Stimulated activated naive B cell treated with anti-CD40 and anti-IgM and Interleukin-4, amounts not matched to agents 10 μg/mL and 1 μg/mL and 100 μg/mL, for 72 hours (primary cell): ENCODE measurements at places on chromosomes 1 and 21.
A peak's percentile ranks its signal among the peaks of the same experiment; 100 is the strongest.

GRCh38 chr1:184859381-184860105 is 104.9 kb upstream of the EDEM3 start:
- DNase-seq = no peak

DNA sequence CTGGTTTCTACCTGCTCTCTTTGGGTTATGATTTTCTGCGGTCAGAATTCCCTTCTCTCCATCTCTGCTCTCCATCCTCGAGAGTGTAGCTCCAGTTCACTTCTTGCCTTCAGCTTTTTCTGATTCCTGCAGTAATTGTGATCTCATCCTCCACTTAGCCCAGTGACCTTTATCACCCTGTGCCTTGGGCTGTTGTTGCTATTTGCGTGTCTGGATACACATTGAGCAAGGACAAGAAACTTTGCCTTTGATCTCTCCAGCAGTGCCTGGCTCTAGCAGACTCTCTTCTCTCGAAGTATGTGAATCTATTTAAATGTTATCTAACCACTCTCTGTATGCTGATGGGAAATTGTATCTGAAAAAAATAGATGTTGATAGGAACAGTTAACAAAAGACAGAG is 76.4 kb upstream of the MARK1 start:
- no peak for DNase-seq

DNA sequence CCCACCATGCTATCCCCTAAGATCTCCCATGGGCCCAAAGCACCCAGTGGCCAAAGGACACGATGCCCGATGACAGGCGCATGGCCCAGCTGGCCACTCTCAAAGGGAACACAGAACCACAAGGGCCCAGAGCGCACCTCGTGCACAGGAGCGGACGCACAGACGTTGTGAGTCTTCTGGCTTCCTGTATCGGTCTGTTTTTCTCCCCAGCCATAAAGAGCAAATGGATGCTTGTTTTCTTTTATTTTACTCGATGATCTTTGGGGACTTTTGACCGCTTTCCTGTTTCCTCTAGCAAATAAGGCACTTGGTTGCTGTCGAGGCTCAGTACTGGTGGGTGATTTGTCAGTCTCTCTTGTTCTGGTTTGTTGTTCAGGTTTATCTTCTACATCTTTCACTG is 16.2 kb downstream of the CCSAP start:
- DNase-seq = no peak

GRCh38 chr1:118254001-118254400 is 69.0 kb upstream of the SPAG17 start:
- DNase-seq = no peak

- DNase-seq = no peak
These were observed 33.9 kb upstream of the FAM78B start for GRCh38 chr1:166200743-166201142.

GRCh38 chr1:45687754-45688740 is at the start of gene TMEM69:
Gene TMEM69, plus strand, starts transcription at chr1:45688181. Its CDS starts 2,888 bp downstream, at chr1:45691069.
- peak; percentile 78 for DNase-seq

DNA sequence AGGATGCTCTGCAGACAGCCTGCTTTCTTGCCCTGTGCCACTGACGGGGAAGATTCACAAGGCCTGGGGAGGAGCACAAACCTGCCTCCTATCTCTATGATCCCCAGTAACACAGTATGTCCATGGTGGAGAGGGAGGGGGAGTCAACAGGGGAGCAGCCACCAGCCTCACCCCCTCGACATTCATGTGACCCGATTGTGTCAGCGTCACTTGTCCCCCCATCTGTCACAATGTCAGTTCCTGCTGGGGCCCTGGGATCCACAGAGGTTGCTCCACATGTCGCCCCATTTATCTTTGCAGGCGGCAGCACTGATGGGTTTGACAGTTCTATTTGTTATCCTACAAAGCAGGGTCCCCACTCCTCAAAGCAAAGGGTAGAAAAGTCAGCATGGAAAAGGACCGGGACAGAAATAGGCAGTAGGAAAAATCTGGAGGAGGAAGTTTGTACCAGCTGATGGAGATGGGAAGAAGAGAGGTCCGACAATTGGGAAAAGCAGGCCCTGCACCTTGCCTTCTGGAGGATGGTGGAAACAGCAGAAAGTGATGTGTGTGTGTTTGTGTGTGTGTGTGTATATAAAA is 130.9 kb downstream of the SEC16B start:
- no peak for DNase-seq

- no peak for DNase-seq
These were observed 65.6 kb downstream of the RGSL1 start for GRCh38 chr1:182515556-182515955.

- DNase-seq = no peak
These were observed 22.6 kb downstream of the PCNT start for GRCh38 chr21:46346296-46347202.

DNA sequence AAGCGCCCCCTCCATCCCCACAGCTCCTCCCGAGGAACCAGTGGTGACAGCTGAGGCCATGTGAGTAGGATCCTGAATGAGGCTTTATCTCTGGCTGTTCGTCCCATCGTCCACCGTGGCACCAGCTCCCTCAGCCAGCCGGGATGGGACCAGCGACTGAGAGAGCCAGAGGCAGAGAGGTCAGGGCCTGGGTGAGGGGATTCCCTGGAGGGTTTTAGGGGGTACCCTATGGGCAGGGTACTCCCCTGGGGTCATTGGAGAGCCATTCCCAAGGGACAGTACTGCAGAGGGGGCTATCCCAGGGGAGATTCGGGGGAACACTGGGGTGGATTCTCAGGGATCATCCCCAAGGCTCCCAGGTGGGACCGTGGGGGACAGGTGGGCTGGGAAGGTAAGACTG is 2.4 kb downstream of the TMEM125 start:
- no peak for DNase-seq

DNA sequence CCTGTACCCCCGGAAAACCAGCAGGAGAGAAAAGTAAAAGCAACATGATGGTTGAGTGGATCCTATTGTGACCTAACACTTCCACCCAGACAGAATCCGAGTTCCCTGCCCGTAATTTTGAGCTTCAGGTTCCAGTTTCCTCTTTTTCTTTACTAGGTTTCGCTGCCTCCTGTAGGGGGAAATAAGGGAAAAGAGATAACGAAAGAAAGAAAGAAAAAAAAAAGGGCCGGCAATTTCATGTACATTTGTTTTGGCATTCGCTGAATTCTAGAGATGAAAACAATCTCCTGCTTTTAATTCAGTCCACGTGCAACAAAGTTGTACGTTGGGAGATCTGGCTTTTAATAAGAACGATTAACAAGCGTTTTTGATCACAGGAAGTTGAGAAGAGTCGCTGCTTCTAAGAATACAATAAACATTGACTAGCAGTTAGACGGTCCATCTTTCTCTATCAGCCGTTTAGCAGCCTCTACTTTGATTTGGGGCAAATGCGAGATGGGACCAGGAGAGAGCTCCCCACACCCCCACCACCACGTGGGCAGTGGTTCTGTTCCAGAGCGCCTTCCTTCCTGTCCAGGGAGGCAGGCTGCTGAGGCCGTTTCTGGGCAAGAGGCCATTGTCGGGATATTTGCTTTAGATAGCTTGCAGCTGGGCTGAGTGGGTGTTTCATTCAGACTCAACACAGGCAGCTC is 155.9 kb upstream of the RUNX1 start:
- no peak for DNase-seq

- peak; percentile 64 for DNase-seq
These were observed 111.1 kb upstream of the ETV3 start for GRCh38 chr1:157249326-157249725.

DNA sequence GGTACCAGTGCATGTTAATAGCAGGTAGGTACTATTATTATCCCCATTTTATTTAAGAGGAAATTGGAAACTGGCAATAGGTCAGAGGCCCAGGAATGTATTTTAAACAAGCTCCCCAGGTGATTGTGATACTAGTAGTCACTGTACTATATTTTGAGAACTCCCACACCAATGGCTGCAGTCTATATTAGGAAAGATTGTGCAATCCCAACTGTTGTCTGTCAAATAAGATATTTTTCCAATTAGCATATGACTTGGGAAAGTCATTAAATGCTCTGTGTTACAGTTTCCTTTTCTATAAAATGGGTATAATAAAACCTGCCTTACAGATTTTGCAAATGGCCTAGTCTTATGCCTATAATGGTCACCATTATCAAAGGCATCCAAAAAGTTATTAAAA is 94.2 kb upstream of the DMRTA2 start:
- DNase-seq = no peak

GRCh38 chr1:245560316-245560859 is 405.6 kb downstream of the KIF26B start:
- no peak for DNase-seq

DNA sequence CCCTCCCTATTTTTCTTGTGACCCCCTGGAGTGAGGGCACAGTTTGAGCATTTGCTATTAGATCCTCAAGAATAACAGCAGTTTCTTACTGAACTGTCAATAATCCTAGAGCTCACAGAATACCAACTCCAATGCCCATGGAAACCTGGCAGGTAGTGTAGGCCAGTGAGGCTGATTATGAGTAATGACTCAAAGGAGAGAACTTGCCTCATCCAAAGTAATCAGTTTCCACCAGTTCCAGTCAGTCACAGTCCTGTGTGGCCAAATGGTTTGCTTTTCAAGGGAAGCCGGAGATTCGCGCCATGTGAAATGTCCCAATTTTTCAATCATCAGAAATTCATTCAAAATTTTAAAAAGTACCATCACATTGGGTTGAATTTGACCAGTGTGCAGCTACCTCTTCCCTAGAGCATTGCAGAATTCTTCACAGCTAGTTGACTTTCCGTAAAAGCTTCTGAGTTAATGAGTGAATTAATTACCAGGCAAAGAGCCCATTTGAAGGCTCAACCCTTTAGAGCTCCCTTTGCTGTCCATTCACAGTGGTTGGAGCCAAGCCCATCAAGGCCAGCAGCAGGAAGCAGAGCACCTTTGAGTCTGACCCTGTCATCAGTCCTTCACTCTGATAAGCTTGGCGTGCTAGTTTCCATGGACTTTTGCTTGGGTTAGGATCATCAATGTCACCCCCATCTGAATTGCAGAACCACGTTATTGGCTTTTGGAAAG is 170.3 kb downstream of the KAZN start:
- DNase-seq = no peak

DNA sequence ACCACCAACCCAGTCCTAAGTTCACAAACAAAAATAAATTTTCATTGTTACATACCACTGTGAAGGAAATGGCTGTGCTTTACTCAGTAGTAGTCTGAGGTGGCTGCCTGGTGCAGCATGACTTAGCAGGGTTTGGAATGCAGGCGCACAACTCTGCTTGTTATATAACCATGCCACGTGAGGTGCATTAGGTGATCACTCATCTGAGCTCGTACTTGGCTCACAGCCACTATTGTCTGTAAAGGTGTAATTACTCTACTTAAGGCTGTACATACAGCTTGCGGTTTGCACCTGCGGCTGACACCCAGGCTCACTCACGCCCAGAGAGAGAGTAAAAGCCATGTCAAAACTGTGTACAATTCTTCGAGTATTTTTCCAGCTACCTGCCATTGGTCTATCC is 599.4 kb downstream of the LTN1 start:
- no peak for DNase-seq

GRCh38 chr1:91997607-91998195 is 32.1 kb upstream of the EPHX4 start:
- no peak for DNase-seq

GRCh38 chr1:111754984-111755330 is 744 bp upstream of the DDX20 start:
- no peak for DNase-seq

DNA sequence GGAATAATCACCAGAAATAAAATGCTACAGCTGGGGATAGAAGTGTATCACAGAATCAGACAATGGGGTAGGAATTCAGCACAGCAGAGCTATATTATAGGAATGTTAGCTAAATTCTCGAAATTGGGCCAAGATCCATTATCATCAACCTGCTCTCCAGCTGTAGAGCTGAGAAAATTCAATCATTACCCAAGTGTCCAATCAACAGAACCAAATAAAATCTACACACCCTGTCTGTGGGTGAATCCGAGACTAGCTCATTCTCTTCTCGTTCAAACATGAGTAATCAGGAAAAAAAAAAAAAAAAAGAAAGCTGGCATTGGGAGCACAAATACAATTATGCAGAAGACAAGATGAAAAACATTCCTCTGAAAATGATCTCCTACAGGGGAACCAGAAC is 119.2 kb downstream of the CDC7 start:
- DNase-seq = no peak

- DNase-seq = no peak
These were observed 19.6 kb upstream of the KCNQ4 start for GRCh38 chr1:40763742-40764532.

GRCh38 chr1:228066416-228066815 is 16.1 kb upstream of the ARF1 start:
- no peak for DNase-seq

GRCh38 chr21:36255663-36256062 is 64.3 kb upstream of the MORC3 start:
- DNase-seq = peak; percentile 26

DNA sequence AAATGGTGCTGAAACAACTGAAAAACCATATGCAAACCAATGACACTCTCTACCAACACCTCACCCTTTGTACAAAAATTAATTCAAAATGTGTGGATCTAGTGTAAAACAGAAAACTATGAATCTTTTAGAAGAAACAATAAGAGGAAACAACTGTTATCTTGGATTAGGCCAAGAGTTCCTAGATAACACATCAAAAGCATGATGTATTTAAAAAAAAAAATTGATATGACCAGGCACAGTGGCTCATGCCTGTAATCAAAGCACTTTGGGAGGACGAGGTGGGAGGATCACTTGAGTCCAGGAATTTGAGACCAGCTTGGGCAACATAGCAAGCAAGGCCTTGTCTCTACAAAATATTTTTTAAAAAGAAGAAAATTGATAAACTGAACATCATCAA is 79.0 kb downstream of the EIF4G3 start:
- no peak for DNase-seq

DNA sequence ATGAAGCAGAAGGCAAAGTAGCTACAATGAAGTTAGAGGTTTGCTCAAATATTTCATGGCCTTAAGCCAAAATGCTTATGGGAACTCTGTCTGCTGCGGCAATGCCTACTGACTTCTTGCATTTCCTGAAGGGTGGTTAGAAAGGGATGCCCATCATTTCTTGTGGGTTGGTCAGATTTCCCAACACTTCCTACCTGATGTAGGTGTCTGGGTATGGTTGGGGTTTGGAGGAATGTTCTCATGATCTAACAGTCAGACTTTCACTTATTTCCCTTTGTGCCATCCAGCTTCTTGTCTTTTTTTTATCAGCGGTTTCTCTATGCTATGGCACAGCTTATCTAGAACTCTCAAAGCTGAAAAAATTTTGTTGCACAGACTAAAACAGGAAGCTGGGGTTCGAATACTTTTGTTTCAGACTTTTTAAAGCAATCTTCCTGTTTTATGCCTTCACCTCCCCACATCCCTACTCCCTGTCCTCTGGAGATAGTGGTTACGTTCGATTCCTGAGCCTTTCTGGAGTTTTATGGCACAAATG is 307.7 kb downstream of the USP25 start:
- DNase-seq = no peak

DNA sequence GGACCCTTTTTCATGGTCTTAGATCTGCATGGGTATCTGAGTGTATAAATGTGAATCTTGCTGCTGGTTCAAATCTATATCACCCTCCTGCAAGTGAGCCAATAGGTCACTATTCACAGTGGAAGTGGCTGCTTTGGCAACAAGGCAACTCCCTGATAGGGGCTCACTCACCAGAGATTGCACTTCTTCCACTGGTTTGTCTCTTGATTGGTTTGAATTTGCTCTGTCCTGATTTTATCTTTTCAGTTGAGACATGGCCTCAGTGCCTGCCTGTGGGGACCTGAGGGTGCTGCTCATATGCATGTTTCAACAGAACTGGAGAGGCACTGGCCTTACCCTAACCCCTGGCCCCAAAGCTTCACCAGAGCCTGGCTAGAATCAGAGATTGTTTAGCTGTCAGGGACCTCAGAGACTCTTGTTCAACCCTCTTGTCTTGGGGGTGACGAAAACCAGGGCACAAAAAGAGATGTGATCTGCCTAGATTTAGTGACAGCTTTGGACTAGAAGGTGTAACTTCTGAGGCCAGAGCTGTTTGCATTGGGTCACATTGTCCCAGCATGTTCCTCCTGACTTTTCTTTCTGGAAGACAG is 16.9 kb downstream of the AVPR1B start:
- DNase-seq = no peak
